NCI-H1048 (cell line): ENCODE measurements at places on chromosomes 4 and X.

GRCh38 chr4:99998062-99998867 is 48.2 kb upstream of the H2AZ1 start:
- DNase-seq = peak; percentile 1

DNA sequence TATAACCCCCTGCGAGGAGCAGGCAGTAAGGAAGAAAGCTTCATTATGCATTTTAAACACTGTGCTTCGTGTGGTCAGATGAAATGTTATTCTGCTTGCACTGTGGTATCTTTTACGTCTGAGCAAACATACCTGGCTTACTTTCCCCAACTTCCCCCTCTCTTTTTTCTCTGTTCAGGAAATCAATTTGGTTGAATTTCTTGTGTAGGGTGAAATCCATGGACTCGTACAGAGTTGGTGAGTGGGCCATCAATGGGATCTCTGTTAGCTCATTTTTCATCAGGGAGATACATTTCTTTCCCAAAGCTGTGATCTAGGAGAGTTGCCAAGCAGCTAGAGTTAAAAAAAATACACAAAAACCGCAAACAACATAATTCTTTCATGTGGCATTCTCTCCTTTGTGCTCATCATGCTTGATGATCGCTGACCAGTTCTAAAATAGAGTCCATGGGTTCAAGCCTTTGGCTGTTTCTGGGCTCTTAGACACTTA is 98.5 kb downstream of the FRAS1 start:
- no peak for DNase-seq

DNA sequence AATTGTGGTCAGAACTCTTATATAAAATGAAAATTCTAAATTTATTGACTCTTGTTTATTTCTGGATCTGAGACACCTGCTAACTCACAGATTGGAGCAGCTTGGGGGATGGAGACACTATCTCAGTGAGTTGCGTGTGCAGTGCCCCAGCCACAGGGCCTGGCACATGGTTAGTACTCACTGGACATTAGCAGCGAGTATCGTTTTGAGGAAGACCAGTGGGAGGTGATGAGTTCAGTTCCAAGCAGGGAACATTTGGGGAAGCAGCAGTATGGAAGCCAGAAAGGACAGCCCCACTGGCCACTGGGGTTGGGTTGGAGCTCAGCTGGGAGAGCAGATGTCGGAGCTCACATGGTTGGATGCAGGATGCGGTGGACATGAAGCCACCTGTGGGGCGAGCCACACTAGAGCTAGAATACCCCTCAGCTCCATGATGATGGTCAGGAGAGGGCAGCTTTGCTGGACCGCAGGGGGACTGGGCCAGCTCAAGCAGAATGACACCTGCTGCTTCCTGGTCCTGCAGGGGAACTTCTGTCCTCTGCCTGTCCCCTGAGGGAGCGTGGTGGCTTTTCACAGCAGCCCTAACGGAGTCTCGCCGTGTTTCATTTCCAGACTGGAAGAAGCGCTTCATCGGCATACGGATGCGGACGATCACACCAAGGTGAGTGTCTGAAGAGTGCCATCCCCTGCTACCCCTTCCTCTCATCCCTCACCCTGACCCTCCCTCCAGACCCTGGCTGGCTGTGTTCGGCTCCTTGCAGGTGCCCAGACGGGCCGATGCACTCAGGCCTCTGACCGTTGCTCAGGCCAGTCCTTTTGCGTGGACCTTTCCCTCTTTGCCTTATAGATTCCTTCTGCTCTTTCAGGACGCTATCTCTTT is 32.5 kb downstream of the HTRA3 start:
- no peak for DNase-seq

DNA sequence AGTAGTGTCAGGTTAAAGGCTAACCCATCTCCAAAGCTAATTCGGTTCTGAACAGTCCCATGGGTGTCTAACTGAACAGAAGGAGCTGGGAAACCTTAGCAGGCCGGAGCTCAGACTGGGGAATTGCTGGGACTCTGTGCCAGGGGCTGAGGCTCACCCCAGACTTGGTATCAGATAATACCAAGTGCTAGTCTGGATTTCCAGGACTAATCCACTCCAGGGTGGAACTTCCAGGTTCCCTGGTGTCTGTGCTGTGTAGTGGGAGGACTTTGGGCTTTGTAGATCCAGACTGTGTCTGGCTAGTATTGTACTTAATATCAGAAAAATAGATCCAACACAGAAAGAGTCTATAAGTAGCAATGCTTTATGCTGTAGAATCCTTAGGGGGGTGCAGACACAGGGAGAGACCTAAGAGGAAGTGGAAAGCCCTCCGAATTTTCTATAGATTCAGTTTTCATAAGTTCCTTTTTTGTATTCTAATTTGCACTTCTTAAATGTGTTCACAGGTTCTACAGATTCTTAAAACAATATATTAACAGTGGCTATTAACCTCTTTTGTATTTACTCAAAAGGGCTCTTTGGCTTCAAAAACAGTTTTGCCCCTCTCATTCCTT is 4.1 kb downstream of the ZNF827 start:
- no peak for DNase-seq

- no peak for DNase-seq
Measured at GRCh38 chr4:112854420-112854819, 195.0 kb upstream of the ANK2 start.

GRCh38 chr4:7344636-7345155 is 90.0 kb downstream of the PSAPL1 start:
- DNase-seq = no peak
